Right lobe of liver (tissue), 6 donors: ENCODE measurements at places on chromosomes 6 and 20.

DNA sequence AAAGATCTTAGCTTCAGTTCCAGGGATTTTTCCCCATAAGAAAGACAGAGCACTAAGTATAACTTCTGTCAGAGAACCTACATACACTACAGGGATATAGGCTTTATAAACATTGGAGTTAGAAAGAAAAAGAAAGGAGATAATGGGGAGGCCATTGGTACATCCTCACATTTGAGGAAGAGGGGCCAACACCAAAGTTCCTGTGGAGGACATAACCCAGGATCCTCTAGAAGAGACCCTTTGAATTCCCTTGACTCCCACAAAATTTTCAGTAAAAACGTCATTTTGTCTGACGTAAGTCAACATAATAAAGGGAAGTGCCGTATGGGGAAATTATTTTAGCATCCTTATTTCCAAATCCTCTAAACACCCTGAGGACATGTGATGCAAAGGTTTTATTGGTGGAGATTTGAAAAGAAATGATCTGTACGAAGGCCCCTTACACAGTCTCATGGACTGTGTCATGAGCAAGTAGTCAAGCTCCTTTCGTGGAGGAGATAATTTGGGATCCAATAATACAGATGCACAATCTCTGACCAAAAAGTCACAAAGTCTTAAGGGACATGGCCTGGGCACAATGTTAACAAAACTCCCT lies 33.2 kb downstream of the HLA-DRA start:
- DNase-seq: no peak

GRCh38 chr6:101722991-101723579 lies 329.6 kb downstream of the GRIK2 start:
- no peak for DNase-seq

GRCh38 chr6:14693301-14694192 lies 552.3 kb upstream of the JARID2 start:
- DNase-seq: no peak

DNA sequence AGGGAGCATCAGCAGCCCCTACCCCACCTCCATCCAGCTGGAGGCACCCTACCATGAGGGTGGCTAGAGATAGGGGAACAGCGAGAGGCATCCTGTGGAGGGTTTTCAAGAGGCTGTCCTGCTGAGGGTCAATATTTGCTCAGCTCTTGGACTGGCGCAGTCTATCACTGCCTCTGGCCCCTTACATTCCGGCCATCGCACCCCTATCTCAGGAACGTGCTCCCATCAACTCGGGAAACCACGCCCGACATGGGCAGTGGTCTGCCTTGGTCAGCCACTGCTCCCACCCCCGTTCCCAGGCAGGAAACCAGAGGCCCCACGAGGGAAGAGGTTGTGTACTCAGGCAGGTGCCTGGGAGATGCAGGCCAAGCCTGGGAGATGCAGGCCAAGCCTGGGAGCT lies 57.9 kb downstream of the VEGFA start:
- no peak for DNase-seq

GRCh38 chr6:166206066-166206465 lies 38.4 kb upstream of the TBXT start:
- no peak for DNase-seq

DNA sequence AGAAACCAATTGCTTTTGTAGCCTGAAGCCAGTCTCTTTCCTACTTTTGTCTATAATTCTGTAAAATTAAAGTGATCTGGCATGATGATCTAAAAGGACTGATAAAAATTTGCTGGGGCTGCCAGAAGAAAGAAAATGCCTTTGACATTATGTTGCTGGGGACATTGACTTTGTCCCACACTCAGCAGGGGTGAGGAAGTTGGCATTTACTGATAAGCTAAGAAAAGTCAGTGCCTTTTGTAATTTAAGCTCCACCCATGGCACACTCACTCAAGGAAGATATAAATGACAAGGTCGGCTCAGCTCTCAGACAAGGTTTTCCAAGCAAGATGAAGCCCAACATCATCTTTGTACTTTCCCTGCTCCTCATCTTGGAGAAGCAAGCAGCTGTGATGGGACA lies at the start of gene SEMG1:
Gene SEMG1, plus strand, starts transcription at position 309 of the 400 bp plus-strand sequence. Its CDS starts 21 bp downstream, at position 330.
- DNase-seq: no peak
